ENCODE measurements at places on chromosomes 7 and 10. TPM values are rescaled to one million over a fixed set of nuclear protein-coding genes. Genes with fewer than 3 reads are reported as not detected.

DNA sequence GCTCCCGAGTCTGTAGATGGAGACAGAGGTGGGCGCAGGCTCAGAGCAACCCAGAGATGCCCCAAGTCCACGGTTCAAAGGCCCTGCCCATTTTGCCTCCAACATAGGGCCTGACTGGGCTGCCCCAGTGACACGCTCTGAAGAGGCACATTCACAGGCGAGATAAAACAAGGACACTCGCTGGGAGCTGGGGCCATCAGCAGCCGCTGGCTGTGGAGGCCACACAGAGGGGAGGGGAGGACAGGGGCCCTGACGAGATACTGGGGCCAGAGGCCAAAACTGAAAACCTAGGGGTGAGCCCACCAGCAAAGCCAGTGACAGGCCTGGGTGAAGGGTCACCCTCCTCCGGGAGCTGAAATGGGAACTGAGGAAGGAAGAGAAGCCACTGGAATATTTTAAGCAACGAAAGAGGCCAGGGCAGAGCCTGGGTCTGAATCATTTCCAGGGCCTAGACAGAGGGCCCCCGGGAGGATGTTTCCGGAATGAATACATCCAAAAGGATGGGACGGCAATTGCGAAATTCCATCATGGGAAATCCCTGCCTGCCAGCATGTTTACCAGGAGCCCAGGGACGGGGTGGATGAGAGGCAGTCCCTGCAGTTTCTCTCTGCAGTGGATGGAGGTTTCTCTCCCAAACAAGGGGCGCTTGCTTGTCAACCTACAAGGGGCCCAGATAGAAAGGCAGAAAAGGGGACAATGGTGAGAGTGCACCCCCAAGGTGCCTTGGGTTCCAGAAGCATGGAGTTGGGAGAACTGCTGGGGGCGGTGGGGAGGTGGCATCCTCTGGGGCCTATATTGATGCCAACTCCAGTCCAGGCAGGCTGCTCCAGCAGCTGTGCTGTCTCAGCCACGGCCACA, 29.0 kb upstream of the HSPA12A start:
- peak; percentile 78 for ATAC-seq

DNA sequence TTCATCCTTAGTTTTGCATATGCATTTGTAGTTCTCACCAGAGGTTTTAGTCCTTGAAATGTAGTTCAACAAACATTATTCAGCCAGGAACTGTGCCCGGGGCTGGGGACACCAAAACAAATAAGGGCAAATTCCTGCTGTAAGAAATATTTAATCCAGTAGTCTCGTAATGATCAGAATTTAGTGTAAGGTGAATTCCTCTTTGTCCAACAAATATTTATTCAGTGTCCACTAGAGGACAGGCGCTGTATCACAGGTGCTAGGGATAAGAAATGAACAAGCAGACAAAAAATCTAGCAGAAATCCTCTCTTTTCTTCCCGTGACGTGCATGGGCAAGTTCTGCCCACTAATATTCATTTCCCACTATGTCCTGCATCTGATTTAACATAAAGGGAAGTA, 17.6 kb downstream of the LGI1 start:
- no peak for ATAC-seq

- ATAC-seq: no peak
These were observed 6.3 kb upstream of the LAMTOR4 start for GRCh38 chr7:100142461-100142860.

- ATAC-seq: peak; percentile 11
These were observed 829 bp downstream of the CHRM2 start for GRCh38 chr7:136869001-136869961.

DNA sequence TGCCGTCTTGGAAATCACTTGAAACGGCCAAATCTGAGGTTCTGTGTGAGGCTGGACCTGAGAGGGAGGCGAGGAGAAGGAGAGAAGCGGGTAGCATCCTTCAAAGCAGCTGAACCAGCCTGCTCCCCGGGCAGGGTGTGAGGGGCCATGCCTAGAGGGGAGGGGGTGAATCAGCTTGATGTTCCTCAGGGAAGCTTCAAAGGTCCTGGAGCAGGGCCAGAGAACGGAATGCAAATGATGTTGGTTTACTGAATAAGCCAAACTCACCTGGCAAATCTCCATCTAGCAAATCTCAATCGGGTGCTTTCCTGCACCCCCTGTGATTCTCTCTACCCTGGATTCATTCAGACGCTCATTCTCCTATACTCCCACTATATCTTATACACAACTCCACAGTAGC, 226.9 kb downstream of the WDR11 start:
- ATAC-seq: no peak

- no peak for ATAC-seq
These were observed 139.3 kb downstream of the SLC25A13 start for GRCh38 chr7:96182424-96183158.

GRCh38 chr7:148967032-148967372, 61.3 kb downstream of the PDIA4 start:
- no peak for ATAC-seq

- no peak for ATAC-seq
These were observed 18.2 kb downstream of the ZNF248 start for GRCh38 chr10:37839243-37839642.

DNA sequence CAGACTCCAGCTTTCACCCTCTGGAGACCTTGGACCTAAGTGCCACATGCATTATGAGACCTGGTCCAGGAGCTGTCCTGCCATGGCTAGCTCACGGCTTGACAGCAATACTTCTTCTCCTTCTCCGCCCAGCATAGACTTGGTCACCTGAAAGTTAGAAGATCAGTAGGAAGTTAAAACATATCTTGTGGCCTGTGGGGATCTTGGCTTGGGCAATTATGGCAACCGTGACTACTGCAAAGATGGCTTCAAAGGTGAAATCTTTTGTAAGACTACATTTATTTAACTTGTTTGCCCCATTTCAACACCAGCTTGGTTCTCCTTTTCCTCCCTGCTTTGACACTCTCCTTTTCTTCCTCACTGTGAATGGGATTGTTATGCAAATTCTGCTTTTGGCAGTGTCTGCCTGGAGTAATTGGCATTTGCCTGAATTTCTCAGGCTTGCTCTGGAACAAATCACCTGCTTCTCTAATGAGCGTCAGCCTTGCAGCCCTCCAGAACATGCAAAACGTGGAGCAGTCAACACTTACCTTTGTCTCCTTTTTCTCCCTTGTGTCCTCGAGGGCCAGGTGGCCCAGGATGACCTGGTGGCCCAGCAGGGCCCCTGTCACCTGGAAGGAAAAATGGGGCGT, 53.4 kb downstream of the COL17A1 start:
- no peak for ATAC-seq

- no peak for ATAC-seq
These were observed 11.0 kb upstream of the RASSF4 start for GRCh38 chr10:44948642-44949041.

DNA sequence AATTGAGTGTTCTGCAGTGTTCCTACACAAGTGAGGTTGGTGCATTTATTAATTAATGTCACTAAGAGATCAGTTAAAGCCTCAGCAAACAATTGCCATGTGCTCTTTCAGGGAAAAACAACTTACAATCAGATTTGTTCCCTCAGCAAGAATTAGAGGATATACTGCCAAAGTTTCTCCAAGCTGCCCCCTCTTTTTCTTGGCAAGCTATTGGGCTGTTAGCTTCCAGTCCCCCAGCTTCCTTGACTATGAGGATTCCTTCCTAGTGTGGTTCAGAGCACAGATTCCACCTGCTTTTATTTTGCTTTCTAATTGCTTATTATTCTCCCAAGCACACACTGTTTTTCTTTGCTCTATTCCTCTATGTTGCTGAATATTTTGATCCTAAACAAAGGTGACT, 112.7 kb downstream of the RBM20 start:
- ATAC-seq: no peak

Gene SMKR1
- total RNA-seq: not detected

Gene CYP3A4
- not detected for total RNA-seq

Gene WEE2
- not detected for total RNA-seq

Gene ODAD2
- 0.93 TPM for total RNA-seq

Measured in gastroesophageal sphincter (tissue), 4 donors.